GM12865 (cell line): ENCODE measurements at places on chromosomes 4 and X.

GRCh38 chrX:119728487-119728886 lies 29.9 kb upstream of the SOWAHD start:
- no peak for DNase-seq

GRCh38 chr4:84895283-84895682 lies 71.2 kb downstream of the WDFY3 start:
- no peak for DNase-seq

DNA sequence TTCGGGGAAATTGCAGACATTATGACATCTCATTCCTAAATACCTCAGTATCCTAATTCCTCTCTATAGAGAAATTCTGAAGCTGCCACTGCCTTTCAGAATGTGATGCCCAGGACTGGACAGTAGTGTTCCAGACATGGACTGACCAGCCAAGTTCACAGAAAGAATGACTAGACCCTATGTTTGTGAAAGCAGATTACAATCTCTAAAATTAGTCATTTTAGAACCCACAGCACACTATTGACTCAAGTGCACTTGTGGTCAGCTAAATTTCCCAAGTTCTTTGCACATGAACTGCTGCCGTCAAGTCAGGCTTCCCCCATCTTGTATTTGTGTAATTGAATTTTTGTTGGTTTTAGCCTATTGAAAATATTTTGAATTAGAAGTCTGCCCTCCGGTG lies 81.0 kb upstream of the ESX1 start:
- no peak for DNase-seq

GRCh38 chr4:45518832-45519231 lies 605.0 kb downstream of the GABRG1 start:
- DNase-seq, result no peak

DNA sequence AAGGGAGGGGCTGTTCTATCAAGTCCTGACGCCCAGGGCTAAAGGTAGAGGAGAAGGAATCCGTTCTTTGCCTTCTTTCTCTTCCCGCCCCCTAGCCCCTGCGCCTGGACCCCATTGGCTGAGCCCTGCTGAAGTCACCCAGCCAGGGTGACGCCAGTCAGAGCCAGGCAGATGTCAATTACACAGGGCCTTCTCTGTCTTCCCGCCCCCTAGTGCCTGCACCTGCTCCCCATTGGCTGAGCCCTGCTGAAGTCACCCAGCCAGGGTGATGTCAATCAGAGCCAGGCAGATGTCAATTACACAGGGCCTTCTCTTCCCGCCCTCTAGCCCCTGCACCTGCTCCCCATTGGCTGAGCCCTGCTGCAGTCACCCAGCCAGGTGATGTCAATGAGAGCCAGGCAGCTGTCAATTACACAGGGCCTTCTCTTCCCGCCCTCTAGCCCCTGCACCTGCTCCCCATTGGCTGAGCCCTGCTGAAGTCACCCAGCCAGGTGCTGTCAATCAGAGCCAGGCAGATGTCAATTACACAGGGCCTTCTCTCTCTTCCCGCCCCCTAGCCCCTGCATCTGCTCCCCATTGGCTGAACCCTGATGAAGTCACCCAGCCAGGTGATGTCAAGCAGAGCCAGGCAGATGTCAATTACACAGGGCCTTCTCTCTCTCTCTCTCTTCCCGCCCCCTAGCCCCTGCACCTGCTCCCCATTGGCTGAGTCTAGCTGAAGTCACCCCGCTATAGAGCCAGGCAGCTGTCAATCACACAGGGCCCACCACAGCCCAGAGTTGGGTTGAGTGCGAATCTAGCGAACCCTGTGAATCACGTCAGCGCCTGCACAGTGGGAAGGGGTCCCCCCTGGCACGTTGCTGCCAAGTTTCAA lies 46.4 kb downstream of the ASMT start:
- DNase-seq, result peak; percentile 97

DNA sequence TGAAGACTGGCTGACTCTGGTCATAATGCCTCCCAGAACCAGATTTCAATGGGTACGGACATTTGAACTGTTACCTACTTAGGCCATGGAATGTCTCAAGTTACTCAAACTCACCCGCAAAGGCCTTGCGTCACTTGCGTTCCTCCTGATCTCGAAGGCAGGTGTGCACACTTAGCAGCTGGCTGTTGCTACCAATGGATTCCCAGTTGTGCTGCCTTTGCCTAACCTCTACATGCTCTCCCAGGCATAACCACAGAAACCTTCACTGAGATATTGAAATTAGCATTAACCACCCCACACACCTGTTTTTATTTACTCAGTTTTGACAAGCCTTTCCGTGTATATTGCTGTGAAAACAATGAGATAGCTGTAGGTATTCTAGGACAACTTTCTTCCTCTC lies 2.8 kb downstream of the ERVMER34-1 start:
- peak; percentile 38 for DNase-seq

DNA sequence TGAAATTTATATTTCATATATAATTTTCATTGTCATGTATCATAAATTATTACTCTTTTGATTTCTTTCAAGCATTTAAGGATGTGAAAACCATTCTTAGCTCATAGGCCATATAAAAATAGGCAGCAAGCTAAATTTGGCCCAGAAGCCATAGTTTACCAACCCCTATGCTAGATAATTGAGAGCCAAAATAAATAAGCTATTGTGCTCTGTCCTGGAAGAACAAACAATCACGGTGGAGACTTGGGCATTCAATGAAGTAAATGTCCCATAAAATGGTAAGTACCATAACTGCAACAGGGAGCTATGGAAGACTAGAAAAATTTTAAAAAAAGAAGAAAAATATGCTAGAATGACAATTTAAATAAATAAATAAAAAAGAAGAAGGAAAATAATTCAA lies 60.9 kb upstream of the PACRGL start:
- no peak for DNase-seq

DNA sequence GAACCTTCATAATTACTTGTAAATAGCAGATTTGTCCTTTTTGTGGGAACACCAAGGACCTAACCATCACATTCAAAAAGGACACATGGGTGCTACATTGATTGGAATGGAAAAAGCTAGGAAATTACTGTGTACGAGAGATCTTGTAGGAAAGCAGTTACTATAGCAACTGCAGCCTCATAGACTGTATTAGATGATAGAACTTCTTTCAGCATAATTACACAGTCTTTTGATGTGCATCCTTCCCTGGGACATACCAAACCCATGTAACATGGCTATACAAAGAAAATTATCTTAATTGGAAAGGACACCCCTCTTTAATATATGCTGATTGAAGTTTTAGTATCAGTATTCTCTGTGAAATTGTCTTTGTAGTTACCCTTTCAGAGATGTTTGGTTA lies 130.7 kb upstream of the CTSO start:
- no peak for DNase-seq

DNA sequence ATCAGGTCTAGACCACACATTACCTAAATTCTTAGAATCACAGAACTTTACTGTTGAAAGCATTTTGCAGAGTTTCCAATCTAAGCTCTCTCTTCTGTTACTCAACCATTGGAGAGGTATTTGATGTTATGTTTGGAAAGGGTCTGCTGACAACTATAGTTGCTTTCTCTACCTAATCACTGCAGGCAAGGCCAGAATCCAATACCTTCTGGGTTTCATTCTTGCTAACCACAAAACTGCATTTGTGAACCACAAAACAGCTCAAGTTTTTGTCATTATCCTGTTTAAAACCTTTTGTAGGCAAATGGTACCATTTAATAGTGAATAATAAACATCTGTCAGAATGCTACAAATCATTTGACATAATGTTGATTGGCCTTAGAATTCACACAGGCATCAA lies 380.1 kb downstream of the GASK1B start:
- no peak for DNase-seq

DNA sequence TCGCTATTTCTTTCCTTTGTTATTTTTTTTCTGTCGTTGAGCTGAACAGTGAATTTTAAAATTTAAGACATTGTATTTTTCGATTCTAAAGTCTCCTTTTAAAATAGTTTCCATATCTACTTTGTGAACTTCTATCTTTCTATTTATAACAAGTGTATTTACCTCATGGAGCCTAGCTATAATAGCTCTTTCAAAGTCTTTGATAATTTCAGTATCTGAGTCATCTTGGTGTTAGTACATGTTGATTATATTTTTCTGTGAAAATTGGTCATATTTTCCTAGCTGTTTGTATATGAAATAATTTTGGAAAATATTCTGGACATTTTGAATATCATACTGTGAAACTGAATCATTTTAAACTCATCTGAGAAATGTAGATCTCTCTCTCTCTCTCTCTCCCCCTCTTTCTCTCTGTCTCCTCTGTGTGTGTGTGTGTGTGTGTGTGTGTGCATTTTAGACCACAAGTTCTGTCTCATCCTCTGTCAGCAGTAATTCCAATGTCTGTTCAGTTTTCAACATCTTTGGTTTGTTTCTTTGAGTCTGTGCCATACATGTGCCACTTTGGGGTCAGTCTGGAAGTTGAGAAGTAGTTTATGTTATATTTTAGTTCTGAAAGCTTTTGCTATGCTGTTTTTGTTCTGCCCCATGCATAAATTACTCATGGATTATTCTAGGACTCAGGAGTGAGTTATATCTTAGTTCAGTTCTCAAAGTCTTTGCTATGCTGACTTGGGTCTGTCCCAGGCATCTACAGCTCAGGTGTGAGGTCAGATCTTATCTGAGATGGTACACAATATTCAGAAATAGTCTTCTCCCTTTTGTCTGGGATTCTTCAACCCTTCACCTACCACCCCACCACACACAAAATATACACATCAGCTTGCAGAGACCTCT lies 366.4 kb upstream of the CASK start:
- DNase-seq, result no peak

GRCh38 chr4:75254745-75255144 lies 259.5 kb downstream of the RCHY1 start:
- no peak for DNase-seq

- no peak for DNase-seq
Measured at GRCh38 chr4:26766141-26766540, 94.5 kb upstream of the STIM2 start.

- DNase-seq, result no peak
Measured at GRCh38 chr4:79199743-79200142, 126.1 kb downstream of the NAA11 start.

DNA sequence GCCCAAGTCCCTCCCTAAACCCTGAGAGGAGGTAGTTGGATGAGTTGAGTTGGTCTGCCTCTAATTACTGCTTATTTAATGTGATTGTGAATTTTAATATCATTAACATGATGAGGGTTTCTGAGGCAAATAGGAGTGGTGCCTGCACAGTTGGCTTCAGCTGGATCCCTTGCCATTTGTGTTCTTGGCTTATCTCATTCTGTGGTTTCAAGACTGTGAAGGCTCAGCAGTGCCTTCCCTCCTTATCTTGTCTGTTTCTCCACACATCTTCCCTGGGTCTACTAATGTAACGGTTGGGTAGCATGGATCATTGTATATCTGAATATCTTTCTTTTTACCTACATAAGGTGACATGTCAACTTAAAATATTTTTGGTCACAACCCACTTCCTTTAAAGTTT lies 1.6 kb upstream of the SLC10A4 start:
- no peak for DNase-seq

- no peak for DNase-seq
Measured at GRCh38 chr4:95268819-95269565, 279.8 kb downstream of the UNC5C start.
